ENCODE measurements at places on chromosomes 6 and 20.

GRCh38 chr20:63183422-63184146, 32.3 kb downstream of the YTHDF1 start:
- DNase-seq: peak; percentile 22

DNA sequence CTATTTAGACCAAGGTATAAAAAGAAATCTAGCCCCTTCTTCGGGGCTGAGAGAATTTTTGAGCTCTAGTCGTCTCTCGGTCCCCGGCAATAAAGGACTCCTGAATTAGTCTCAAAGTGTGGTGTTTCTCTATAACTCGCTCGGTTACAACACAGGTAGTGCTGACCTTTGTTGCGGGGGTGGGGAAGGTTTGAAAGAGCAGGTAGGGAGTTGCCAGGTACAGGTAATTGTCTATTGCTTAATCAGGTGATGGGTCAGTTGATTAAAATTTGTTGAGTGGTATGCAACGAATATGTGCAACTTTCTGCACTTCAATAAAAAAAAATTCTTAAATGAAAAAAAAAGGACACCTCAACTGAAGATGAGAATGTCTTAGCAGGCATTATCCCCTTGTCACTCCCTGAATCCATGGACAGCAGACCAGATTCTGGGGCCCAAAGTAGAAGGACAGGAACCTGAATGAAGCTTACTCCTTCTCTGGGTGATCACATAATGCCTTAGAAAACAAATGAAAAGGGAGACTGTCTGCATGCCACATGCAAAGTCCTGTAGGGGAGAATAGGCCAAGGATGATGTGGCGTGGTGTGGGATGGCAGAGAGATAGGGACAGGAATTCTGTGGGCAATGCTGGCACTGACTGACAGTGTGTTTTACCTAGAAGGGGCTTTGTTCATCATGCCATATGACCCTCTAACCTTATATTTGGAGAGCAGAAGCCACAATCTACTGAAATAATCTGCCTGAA, 157.6 kb upstream of the OLIG3 start:
- DNase-seq: no peak

DNA sequence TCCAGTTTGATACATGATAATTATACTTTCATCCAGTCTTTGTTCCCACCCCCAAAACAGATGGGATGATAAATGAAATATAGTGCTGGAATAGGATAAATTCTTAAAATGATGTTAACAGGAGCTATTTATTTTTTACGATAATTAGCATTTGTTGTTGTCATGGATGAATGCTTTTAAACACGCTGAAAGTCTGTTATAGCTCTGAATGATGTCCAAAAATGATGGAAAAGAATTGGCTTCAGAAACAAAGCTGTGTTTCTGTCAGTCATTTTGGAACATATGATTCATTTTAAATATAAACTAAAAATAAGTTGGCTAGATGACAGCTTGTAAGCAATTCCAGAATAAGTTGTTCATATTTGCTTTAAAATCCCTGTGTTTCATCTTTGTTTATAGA, 237.4 kb downstream of the GRIK2 start:
- no peak for DNase-seq

GRCh38 chr20:48738399-48739304, 89.1 kb downstream of the PREX1 start:
- no peak for DNase-seq

Data from heart right ventricle (tissue), 16 donors.